Epithelial cell of proximal tubule (primary cell): ENCODE measurements at places on chromosomes 7 and 10.

- no peak for DNase-seq
Observed at GRCh38 chr7:95395755-95396135, 430 bp downstream of the PON3 start.

- DNase-seq, result no peak
Observed at GRCh38 chr10:7520507-7521485, 110.0 kb upstream of the SFMBT2 start.

DNA sequence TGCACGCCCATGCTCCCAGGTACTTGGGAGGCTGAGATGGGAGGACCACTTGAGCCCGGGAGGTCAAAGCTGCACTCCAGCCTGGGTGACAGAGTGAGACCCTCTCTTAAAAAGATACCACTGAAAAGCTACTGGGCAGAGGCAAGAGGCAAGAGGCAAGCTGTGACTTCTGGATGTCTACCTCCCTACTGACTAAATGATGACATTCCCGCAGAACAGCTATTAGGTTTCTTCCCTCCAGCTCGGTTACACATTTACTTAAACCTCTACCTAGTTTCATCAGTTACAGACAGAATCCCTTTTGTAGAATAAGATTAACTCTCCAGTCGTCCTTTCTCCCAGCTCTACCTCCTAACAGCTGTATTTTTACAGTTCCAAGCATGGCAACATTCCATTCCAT, 21.2 kb downstream of the RHEB start:
- DNase-seq, result no peak

GRCh38 chr7:87709258-87709657, 81.1 kb downstream of the RUNDC3B start:
- no peak for DNase-seq

DNA sequence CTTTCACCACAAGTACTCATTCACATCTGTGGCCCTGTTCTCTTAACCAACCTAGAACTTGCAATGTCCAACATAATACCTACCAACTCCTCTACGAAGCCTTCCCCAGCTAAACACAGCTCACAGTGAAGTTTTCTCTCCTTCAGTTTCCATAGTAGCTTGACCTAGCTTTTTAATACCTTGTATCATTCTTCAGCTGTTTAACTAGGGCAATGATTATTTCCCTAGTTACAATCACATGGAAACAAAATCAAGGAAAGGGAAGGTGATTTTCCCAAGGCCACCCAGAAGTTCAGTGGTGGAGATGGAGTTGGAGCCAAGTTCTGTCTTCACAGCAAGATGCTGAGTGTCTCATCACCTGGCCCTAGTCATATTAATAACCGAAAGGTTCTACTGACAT, 16.3 kb downstream of the CDHR3 start:
- no peak for DNase-seq

- DNase-seq, result no peak
Observed at GRCh38 chr10:76555067-76555670, 1082.4 kb downstream of the KCNMA1 start.
